Stimulated activated CD4-positive, alpha-beta T cell treated with anti-CD3 and anti-CD28 coated beads, TNF-alpha, amount 100 ng/mL, for 48 hours (primary cell): ENCODE measurements at places on chromosomes 4 and X.
A peak's percentile ranks its signal among the peaks of the same experiment; 100 is the strongest.

GRCh38 chrX:70960730-70961129, 29.8 kb upstream of the SLC7A3 start:
- DNase-seq, result no peak

GRCh38 chrX:68842351-68842750, 13.5 kb downstream of the EFNB1 start:
- DNase-seq, result no peak

GRCh38 chr4:1872870-1873269, 1.7 kb downstream of the NSD2 start:
- DNase-seq, result no peak

DNA sequence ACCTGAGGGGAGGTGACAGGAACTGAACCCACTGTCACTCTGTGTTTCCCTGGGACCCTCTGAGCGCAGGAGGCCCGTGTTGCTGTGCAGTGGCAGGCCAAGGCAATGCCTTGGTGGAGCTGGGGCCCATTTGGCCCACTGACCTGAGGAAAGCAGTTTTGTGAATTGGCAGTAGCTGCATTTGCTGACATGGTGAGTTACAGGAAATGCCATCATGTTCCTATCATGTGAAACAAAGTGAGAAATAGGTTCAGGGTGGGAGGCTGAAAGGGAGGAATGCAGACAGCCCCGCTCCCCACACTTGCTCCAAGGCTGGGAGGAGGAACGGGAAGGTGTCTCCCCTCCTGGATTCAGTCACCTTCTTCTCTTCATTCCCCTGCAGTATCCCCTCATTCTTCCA, 146.1 kb downstream of the PTTG2 start:
- no peak for DNase-seq

DNA sequence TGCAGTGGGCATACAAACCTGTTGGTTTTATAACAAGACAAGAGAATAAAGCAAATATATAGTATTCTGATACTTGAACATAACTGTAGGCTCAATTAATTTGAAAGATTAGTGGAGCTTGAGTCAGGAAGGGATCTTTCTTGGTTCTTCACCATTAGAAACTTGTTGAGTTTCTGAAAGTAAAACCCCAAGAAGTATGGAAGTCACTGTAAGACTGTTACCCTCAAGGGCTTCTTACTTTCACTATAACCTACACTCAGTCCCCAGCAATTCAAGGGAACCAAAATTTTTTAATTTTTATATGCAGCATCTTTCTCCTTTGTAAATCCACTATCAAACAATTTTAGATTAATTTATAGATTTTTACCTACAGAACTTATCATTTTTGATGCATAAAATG, 2019.2 kb upstream of the ADGRL3 start:
- no peak for DNase-seq

DNA sequence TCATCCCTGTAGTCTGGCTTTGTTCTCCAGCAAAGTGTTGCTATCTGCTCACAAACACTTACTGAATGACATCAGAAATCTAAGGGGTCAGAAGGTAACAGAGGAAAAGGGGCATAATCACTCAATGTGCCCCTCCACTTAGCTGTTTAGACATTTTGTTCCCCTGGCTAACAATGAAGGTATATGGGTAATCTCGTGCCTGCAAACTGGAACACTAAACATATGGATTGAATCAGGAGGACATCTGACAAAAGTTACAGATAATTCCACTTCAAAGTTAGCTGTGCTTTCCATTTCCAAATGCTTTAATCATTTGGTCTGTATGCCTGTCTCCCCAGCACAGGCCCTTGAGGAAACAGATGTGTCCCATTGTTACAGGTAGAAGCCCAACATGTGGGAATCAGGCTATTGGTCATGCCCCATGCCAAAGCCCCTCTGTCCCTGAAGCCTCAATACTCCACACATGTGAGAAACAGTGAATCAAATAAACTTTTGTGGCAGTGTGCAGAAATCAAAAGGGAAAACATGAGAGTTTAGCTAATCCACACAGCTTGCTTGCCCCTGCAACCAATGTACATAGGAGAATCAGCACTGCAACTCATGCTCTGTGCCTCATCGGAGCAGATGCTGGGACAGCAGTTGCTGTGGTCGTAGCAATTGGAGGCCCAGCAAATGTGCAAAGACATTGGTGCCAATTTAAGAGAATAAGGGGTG, 111.7 kb downstream of the RNF150 start:
- no peak for DNase-seq

GRCh38 chrX:43456063-43456462, 200.0 kb upstream of the MAOA start:
- DNase-seq, result no peak

DNA sequence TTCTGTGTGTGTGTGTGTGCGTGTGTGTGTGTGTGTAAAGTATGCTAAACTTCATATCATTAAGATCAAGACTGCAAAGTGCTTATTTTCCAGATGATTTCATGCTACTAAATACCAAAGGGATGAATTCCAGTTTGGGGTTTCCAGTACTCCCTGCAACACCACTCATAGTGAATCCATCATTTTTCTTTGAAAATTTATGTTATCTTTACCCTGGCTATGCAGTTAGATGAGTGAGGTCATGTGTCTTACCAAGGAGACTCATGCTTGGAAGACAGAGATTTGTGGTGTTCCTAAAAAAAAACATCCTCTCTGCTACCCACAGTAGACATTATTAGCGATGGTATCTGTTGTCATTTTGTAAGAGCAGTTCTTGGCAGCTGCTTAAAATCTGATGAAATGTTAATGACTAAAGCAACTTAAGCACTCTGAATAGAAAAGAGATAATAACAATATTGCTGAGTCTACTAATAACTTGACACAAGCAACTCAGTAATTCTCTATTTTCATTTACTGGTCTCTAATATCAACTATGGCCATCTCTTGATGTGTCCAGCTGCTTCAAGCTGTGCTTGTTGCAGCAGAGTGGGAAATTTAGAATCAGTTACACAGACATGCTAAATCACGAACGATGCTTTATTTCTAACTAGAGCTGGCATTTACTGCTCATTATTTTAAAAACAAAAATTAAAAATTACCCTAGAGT, 1953.0 kb upstream of the IGFBP7 start:
- DNase-seq, result no peak

DNA sequence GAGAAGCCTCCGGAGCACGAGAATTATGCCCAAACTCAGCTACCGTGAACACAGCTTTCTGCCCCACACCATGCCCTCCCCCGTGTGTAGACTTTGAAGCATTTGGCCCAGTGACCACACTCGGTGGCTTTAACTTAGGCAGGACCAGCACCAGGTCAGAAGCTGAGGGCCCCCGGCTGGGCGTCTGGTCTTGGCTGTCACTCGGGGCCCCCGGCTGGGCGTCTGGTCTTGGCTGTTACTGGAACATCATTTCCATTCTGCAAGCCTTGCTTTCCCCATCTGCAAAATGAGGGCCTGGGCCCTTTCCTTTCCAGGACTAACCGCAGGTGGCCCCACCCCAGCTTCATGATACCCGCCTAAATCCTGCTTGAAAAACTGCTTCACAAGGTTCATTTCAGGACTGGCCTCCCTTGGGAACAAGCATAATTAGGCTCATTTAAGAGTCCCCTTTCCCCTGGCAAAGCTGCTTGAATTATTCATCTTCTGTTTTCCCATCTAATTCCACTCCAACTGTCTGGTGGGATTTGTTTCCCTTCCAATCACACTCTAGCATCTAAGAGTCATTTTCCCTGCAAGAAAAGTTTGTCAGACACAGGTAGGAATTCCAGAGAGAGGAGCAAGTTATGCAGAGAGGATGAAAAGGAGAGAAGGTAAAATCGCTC, 82.5 kb downstream of the WFS1 start:
- DNase-seq, result no peak

GRCh38 chr4:162582180-162582579, 418.4 kb upstream of the FSTL5 start:
- DNase-seq, result no peak

- DNase-seq, result no peak
Measured at GRCh38 chrX:73581002-73581628, 18.1 kb downstream of the CHIC1 start.

DNA sequence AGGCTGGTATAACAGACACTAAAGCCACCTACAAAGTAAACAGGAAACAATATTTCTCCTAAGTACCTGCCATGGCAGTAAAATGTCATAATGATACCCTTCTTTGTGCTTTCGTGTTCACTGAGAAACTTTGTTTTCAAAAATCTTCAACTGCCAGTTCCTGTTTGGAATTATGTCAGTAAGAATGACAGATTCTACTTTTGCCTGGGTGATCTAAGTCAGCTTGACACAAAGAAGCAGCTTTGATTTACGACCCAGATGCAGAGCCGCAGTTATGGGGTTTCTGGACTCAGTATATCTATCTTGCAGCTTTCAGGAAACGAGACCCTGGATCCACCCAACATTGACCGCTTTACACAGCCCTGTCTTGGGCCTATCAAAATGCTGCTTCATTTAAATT, 71.2 kb downstream of the SNX25 start:
- no peak for DNase-seq

GRCh38 chr4:42487230-42487629, 89.9 kb downstream of the SHISA3 start:
- no peak for DNase-seq

- no peak for DNase-seq
Measured at GRCh38 chr4:40190880-40191815, 5.7 kb upstream of the RHOH start.

GRCh38 chr4:27040356-27040755, 179.7 kb downstream of the STIM2 start:
- DNase-seq, result no peak

DNA sequence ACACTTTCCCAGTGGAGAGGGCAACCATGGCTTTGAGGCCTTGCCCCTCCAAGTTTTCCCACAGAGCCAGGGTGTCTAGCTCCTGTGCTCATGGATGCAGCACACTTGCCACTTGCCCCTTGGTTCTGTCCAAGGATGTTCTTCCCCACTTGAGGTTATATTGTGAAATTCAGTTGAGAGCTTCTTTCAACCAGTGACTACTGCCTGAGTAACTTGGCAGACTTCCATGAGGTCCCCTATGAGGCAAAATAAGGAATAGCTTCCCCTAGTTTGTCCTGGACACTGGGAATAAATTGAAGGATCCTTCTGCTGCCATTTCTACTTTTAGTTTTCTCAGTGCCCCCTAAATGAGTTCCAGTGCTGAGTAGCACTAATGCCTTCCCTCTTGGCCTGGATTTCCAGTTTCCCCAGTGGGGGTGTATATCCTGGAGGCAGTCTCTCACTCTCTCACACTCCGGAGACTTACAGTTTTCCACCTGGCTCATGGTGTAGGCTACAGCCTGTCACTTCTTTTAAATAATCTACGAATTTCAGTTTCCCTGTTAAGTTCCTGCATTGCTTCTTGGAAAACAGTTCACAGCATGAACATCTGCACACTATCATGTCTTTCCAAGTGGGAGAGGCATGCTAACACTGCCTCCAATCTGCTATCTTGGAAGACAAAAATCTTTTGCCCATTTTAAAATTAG, 36.4 kb upstream of the ADH4 start:
- DNase-seq, result no peak

DNA sequence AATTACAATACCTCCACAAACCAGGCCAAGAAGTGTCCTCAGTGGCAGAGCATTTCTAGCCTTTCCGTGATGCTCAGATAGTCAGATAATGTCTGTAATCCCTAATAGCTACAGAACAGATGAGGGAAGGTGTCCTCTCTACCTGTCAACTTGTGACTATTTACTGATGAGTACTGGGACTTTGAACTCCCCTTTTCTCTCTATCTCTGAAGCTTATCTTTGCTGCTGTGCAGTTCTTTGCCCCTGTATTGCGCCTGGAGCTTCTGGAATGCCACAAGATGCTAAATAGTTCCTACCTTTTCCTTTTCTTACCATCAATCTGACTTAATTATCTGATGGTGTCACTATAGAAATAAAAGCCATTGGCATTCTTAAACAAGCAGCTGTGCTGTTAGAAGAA, 30.5 kb downstream of the FGF2 start:
- DNase-seq, result no peak

- DNase-seq, result no peak
Measured at GRCh38 chrX:1833656-1834360, 218.9 kb downstream of the ASMT start.

DNA sequence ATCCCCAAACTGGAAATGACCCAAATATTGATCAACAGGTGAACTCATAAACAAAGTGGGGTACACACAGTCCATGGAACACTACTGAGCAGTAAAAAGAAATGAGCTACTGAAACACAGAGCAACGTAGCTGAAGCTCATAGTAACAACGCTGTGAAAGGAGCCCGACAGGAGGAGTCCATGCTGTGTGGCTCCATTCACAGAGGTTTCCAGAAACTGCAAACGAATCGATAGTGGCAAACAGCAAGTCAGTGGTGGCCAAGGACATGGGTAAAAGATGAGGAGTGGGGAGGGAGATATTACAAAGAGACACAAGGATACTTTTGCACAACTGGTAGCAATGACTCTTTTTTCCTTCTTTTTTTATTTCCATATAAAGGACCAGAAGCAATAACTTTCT, 90.4 kb downstream of the HAUS3 start:
- no peak for DNase-seq

DNA sequence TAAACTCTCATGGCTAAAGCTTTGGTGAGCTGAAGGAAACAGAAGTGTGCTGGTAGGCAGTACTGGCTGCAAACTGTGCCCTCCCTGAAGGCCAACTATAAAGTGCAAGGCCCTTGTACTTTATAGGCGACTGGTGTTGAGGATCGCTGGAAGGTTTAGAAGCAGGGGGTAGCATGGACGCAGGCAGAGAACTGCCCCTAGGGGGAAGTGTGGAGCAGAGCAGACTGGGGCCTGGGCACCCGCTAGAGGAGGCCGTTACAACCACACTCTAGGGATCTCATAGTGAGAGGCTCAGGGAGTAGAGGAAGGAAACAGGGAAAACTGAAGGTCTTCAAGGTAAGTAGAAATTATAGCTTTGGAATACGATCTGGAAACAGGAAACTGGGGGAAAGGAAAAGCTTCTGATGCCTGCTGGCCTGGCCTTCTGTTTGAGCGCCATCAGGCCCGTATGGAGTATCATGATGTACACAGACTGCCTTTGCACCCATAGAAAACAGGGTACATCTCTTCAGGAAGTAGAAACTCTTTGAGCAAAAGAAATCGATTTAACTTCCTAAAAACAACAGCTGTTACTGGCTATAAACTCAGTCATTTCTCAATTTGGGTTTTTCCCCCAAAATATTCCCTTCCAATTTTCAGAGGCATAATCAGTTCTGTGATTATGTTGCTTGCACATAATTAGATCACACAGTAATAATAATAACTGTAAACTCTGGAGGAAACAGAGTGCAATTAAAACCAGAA, 23.9 kb upstream of the TMSB4X start:
- peak; percentile 65 for DNase-seq

- no peak for DNase-seq
Measured at GRCh38 chr4:109046471-109047201, 255.8 kb downstream of the COL25A1 start.
